ENCODE measurements at places on chromosomes 7 and 10. TPM values are rescaled to one million over a fixed set of nuclear protein-coding genes. Genes with fewer than 3 reads are reported as not detected.

CRHR2 gene
- not detected for total RNA-seq

CYP2W1 gene
- 0.13 TPM for total RNA-seq

CLDN4 gene
- 342 TPM for total RNA-seq

DNA sequence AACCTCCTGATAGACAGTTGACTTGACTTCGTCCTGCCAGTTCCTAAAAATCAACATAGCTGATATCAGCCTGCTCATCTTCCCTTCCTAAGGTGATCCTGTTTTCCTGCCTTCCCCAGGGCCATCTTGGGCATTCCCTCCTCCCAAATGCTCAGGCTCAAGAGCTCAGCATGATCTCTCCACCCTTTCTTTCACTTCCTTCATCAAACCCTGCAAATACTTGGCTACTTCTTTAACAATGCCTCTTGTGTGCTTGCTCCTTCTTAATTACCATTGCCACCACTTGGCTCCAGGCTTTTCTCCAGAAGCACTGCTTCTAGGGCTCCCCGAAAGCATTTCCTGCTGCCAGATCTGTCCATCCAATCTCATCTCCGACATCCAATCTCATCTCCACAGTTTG, 7.3 kb downstream of the FSCN3 start:
- DNase-seq = no peak

DNA sequence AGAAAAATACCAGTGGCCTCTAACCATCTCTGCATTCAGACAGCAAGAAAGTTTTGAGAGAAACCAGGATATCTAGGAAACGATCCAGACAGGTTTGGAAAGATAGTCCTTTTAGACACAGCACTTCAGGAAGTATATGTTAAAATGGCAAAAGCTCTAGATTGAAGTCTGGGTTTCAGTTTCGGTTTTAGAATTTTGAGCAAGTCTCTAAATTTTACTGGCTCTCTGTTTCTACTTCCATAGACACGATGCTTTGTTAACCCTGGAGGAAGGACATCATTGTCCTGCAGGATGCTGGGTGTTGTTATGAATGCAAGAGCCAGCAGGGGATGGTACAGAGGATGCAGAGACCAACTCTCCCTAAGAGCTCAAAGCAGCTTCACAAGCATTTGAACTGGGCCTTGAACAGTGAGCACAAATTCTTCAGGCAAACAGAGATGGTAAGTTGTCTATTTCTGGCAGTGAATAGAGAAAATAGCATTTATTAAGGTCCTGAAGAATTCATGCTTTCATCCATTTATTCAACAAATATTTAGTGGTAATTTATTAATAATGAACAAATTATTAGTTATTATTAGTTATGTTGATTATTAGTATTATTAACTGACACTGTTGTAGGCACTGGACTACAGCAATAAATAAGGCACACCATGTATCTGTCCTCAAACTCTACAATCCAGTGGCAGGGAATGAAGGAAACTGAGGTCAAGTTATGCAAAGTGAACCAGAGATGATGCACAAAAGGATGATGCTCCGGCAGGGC, 152.7 kb upstream of the NRP1 start:
- no peak for DNase-seq

DNA sequence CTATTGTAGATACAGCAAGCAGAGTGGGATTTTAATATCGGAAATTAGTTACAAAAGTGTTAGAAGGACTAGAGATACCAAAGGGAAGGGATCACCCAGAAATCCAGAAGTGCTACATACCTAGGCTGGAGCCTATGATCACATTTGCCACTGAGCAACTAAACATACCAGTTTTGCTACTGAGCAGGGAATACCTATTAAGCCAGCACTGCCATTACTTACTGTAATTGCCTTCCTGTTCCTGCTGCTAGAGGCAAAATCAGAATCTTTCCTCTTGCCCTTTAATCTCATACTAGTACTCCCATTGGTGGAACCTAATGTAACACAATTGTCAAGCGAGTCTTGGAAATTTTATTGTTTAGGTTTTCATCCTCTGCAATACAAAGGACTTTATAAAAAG, 121.7 kb downstream of the ATRNL1 start:
- DNase-seq = no peak

All from kidney (tissue), 22 donors.